ENCODE measurements at places on chromosomes 5 and 9.

DNA sequence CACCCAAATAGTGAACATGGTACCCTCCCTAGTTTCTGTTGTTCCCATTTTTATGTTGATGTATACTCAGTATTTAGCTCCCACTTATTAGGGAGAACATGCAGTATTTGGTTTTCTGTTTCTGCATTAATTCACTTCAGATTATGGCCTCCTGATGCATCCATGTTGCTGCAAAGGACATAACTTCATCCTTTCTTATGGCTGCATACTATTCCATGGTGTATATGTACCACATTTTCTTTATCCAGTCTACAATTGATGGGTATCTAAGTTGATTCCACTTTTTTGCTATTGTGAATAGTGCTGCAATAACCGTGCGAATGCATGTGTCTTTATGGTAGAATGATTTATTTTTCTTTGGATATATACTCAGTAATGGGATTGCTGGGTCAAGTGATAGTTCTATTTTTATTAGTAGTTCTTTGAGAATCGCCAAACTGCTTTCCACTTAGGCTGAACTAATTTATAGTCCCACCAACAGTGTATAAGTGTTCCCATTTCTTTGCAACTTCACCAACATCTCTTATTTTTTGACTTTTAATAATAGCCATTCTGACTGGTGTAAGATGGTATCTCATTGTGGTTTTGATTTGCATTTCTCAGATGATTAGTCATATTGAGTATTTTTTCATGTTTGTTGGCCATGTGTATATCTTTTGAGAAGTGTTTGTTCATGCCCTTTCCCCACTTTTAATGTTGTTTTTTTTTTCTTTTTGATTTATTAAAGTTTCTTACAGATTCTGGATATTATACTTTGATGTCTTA, 79.6 kb downstream of the SMIM15 start:
- DNase-seq = no peak

GRCh38 chr9:127937056-127937387, 632 bp downstream of the DPM2 start:
- no peak for DNase-seq

- DNase-seq = no peak
These were observed 375.2 kb upstream of the IRX2 start for GRCh38 chr5:3126639-3127038.

DNA sequence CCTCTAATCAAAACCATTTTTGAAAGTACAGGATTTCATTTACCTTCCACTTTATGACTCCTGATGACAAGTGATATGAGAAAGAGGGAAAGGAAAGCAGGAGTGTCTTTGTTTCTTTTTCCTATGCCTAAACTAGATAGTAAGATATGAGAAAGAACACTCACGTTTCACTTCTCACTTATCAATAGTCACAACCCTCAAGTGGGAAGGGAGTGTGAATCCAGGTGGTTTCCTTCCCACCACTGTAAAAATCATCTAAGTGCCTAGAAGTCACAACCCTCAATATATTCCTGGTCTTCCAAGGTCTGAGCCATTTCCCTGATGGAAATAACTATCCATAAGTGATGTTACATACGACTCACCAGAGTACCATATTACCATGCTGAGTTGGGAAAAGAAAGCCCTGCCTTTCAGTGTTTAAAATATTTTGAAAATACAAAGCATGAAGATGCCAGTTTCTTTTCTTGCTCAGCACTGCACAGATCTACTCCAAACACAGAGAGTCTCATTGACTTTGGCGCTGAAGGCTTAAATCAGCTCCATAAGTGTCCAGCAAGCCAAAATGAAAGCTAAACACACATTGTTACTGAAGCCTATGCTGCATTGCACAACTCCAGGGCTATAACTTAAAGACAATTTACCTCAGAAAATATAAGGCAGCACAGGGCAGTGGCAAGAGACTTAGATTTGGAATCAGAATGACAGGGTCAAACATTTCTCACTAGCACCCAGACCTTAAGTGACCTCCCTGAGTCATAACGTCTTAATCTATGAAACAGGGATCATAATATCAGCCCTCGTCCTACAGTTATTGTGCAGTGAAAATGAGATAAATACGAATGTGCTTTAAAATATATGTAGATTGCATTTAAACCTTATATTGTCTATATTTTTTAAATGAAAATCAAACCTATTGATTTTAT, 301.2 kb downstream of the KIAA0825 start:
- no peak for DNase-seq

- DNase-seq = no peak
These were observed 18.0 kb upstream of the STARD4 start for GRCh38 chr5:111530298-111530740.

GRCh38 chr9:130327781-130328348, 62.3 kb downstream of the HMCN2 start:
- DNase-seq = no peak

Data from C1 segment of cervical spinal cord (tissue), 14 donors.